ENCODE measurements at places on chromosomes 13 and 19. TPM values are rescaled to one million over a fixed set of nuclear protein-coding genes. Genes with fewer than 3 reads are reported as not detected.

- DNase-seq: no peak
Observed at GRCh38 chr13:60467098-60467497, 70.1 kb downstream of the TDRD3 start.

DNA sequence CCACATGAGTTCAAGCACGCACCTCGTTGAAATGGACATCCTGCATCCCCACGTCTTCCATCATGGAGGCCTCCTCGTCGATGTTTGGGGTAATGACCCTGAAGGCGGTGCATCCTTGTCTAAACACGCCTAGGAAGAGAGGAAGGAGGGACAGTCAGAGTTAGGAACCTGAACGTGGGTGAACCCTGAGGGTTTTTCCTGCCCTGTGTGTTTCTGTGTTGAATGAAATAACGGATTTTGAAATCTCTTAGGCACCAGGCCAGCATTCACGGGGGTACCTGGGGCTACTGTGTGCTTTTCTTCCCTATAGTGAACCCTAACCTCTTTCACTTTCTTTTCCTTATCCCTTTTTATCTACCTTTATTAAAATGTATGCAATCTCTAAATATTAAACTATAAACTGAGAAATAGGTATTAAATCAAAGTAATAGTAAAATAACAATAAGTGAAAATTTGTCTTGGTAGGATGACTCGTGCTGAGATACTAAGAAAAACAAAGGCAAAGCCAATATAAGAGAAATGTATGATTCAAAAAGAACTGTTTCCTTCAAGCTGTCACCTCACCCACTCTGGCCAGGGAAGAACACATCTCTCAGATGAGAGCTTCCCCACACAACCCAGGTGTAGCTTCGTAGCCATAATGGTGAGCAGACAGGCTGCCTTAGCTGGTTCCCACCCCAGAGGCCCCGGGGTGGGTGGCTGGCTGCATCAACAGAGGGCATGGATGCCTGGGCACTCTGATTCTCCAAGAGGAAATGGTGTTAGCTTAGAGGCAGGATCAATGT lies 72.1 kb upstream of the SLC15A1 start:
- no peak for DNase-seq

- DNase-seq: no peak
Observed at GRCh38 chr19:13150931-13151604, 857 bp downstream of the IER2 start.

DNA sequence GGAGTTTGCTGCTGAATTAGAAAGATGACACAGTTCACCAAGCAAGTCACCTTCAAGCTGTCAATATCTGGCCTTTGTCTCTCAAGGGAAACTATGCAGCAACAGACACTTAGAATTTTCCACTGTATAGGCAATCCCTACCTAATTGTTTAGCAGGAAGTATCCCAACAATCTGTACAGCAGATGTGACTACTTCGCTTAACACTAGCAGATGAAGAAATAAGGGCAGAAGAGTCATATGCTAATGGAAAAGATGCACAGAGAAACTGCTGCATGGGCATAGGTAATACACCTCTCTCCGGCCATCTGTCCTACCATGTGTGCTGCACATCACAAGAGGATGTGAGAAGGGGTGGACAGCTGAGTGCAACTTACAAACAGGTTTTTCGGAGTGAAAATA lies 851.2 kb downstream of the PCDH9 start:
- DNase-seq: no peak

DNA sequence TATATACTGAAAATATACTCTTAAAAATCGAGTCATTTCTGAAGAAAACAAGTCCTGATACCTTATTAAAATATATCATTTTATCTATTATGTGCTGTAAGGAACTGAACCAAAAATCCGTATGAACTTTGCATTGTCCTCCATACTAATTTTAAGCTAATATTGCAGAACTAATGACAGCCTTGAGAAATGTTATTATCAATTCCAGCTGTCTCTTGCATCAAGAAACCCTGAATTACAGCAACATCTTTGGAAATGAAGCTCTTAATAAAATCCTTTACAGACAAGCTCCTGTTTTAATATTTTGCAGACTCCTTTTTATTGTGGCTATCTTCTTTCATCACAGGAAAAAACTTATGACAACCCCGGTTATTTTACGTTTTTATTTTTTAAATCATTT lies 1335.3 kb downstream of the EFNB2 start:
- DNase-seq: no peak

DNA sequence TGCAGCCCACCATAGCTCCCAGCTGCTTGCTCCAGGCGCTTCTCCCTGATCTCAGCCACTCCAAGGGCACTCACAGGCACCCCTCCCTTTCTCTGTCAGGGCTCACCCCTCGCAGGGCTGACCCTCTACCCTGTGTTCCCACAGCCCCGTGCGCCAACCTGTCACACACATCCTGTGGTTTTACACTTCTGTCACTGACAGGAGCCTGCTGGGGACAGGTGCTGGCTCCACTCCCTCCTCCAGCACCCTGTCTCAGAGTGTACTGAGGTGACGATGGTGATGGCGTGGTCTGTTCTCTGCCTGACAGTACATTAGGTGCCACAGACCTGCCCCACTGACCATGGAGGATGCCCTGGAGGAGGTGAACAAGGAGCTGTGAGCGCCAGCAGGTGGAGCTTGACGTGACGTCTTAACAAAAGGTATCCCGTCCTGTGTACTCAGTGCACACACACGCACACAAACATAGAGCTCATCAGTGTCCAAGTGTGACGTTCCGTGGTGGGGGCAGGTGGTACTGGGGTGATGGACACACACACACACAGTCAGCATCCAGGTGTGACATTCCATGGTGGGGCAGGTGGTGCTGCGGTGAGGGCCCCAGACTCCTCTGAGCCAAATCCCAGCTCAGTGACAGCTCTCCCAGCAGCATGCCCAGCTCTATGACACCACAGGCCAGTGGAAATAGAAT lies 20.9 kb downstream of the C19orf44 start:
- DNase-seq: no peak

DNA sequence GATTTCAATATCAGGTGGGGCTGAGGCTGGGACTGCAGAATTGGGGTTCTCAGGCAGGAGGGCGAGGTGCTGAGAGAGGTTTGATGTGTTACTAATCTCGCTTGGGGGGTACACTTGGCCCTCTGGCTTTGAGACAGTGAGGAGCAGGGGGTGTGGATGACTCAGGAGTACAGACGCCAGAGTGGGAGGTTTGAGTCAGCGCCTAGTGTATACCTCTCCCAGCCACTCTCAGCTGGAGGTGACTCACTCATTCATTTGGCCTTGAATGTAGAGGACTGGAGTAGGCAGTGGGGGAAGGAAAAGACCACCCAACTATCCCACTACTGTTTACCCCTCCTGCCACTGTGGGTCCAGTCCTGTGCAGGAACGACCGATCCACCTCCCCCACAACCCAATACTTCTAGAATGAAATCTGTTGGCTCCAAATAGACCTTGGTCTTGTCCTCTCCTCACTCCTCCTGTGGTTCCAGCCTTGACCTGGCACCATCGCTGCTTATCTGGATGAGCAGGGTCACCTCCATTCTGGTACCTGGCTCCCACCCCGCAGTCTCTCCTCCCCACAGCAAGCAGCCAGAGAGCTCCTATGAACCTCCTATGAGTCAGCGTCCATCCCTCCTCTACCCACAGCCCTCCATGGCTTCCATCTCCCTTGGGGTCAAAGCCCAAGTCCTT lies 20.1 kb upstream of the ZNRF4 start:
- no peak for DNase-seq

- no peak for DNase-seq
Observed at GRCh38 chr13:33072282-33072681, 56.1 kb downstream of the KL start.

DNA sequence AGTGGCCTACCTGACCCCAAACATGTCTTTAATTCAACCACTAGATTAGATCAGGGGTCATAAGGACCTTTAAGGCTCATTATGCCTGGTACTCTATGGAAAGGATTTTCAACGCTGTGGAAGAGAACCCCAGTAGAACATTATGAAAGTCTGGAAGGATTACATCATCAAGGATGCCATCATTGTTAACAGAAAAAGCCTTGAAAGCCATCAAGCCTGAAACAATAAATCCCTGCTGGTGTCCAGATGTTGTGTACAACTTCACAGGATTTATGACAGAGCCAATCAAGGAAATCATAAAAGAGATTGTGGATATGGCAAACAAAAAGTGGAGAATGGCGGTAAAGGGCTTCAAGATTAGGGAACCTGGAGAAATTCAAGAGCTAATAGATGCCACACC lies 59.7 kb downstream of the NAA16 start:
- DNase-seq: no peak

- DNase-seq: no peak
Observed at GRCh38 chr19:42156571-42156970, 24.3 kb upstream of the POU2F2 start.

- DNase-seq: no peak
Observed at GRCh38 chr13:77235456-77236022, 91.4 kb downstream of the MYCBP2 start.

DNA sequence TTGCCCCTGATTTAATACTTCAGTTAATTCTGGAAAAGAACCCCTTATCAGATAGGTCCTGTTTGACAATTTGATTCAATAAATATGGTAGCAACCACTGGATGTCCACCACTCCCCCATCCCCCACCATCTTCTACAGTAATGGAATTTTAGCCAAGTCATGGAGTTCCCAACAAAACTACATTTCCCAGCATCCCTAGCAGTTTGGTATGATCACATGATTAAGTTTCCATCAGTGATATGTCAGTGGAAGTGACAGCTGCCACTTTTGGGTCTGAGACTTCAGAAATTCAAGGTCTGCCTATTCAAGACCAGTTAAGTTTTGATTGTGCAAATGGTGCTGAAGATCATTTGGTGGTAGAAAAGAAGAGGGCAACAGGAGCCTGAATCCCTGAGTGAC lies 85.5 kb downstream of the CACNA1A start:
- no peak for DNase-seq

The ZNF98 gene
- total RNA-seq: 1.6 TPM

The PROZ gene
- not detected for total RNA-seq

The ZIK1 gene
- total RNA-seq: 3.3 TPM

The STXBP2 gene
- 6.4 TPM for total RNA-seq

The MYH14 gene
- total RNA-seq: 40.9 TPM

Measured in right atrium auricular region (tissue), 2 donors.